Naive B cell (primary cell): ENCODE measurements at places on chromosomes 6 and 20.
A peak's percentile ranks its signal among the peaks of the same experiment; 100 is the strongest.

DNA sequence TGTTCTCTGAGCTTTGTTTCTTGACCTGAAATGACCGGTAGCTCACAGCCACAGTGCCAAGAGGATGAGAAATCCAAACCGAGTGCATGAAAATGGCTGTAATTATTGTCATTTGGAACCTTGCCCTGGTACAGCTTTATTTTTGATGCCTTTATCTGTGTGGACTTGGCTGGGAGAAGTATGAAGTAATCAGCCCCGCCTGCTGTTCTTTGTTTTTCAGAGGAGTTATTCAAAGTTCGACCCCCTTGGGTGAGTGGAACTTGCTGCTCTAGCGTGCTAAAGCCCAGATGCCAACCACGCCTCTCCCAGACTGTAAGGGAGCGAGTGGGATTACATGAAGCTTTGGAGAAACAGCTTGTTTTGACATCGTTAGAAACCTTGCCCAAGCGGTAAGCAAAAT, 48.3 kb downstream of the ECT2L start:
- no peak for DNase-seq

- DNase-seq = no peak
These were observed 1.9 kb downstream of the TAB2 start for GRCh38 chr6:149319422-149319821.

DNA sequence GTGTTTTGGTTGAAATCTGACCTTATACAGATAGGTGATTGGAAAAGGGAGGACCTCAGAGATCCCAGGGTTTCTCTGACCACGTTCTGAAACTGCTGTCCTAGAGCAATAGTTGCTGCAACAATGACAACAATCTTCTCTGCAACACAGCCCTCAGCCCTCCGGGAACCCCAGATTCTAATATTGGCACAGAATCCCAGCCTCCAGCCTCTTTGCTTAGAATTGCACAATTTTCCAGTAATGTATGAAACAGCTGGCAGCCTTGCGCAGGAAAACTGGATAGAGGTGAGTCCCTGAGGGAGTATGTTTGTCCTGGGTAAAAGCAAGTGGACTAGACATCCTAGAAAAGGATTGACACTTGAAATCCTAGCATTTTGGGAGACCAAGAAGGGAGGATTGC, 30.4 kb upstream of the PNRC1 start:
- no peak for DNase-seq

DNA sequence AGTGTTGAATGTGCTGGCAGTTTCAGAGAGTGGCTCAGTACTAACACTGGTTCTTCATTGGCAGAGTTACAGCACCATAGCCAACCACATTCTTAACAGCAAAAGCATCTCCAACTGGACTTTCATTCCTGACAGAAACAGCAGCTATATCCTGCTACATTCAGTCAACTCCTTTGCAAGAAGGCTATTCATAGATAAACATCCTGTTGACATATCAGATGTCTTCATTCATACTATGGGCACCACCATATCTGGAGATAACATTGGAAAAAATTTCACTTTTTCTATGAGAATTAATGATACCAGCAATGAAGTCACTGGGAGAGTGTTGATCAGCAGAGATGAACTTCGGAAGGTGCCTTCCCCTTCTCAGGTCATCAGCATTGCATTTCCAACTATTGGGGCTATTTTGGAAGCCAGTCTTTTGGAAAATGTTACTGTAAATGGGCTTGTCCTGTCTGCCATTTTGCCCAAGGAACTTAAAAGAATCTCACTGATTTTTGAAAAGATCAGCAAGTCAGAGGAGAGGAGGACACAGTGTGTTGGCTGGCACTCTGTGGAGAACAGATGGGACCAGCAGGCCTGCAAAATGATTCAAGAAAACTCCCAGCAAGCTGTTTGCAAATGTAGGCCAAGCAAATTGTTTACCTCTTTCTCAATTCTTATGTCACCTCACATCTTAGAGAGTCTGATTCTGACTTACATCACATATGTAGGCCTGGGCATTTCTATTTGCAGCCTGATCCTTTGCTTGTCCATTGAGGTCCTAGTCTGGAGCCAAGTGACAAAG, 17.0 kb upstream of the ADGRF4 start:
- DNase-seq = no peak

GRCh38 chr6:36827261-36828079, 11.8 kb downstream of the CPNE5 start:
- no peak for DNase-seq

- no peak for DNase-seq
These were observed 69.7 kb upstream of the PMEPA1 start for GRCh38 chr20:57779401-57780003.

DNA sequence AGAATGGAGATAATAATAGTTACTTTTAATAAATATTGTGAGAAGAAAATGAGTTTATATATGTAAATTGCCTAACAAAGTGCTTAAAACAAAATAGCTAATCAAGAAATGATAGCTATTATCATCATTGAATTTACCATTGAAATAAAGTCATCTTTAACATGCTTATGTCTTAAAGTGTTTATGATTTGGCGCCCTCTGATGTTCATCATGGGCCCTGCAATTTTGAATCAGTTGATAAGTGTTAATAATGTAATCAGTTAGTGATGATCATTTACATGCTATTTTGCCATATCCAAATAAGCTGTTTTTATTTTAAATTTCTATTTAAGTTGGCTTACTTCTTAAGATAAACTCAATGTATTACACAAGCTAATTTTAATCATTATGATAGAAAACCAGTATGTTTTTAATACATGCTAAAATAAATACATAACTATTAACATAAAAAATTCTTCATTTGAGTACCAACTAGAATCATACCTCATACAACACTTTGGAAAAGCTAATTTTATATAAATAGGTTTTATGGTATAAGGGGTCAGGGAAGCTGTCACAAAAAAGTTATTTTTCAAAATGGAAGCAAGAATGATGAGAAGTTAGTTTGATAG, 39.2 kb upstream of the TPD52L1 start:
- no peak for DNase-seq

GRCh38 chr6:10451828-10452509, 37.1 kb upstream of the TFAP2A start:
- DNase-seq = no peak

DNA sequence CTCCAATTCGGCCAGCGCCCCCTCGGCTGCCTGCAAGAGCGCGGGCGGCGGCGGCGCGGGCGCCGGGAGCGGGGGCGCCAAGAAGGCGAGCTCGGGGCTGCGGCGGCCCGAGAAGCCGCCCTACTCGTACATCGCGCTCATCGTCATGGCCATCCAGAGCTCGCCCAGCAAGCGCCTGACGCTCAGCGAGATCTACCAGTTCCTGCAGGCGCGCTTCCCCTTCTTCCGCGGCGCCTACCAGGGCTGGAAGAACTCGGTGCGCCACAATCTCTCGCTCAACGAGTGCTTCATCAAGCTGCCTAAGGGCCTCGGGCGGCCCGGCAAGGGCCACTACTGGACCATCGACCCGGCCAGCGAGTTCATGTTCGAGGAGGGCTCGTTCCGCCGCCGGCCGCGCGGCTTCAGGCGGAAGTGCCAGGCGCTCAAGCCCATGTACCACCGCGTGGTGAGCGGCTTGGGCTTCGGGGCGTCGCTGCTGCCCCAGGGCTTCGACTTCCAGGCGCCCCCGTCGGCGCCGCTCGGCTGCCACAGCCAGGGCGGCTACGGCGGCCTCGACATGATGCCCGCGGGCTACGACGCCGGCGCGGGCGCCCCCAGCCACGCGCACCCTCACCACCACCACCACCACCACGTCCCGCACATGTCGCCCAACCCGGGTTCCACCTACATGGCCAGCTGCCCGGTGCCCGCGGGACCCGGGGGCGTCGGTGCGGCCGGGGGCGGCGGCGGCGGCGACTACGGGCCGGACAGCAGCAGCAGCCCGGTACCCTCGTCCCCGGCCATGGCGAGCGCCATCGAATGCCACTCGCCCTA, 963 bp downstream of the FOXF2 start:
- DNase-seq = no peak

GRCh38 chr6:51963980-51964379, 123.4 kb downstream of the PKHD1 start:
- DNase-seq = no peak

DNA sequence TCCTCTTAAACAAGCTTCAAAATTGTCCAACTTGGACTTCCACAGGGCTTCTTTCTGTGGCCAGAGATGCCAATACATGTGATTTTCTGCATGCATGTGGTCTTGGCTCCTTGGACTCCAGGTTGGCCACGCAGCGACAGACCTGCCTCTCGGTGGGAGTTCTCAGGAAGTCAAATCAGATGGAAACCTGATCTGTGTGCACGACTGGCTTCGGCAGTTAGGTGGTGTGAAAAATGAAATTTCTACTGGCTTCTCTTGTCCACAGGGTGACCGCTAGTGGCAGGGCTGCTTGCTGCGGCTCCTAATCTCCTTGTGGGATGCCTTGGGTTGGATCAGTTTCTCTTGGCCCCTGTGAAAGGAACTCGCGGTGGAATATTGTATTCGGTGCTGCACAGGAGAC, 57.3 kb downstream of the PHACTR3 start:
- no peak for DNase-seq

DNA sequence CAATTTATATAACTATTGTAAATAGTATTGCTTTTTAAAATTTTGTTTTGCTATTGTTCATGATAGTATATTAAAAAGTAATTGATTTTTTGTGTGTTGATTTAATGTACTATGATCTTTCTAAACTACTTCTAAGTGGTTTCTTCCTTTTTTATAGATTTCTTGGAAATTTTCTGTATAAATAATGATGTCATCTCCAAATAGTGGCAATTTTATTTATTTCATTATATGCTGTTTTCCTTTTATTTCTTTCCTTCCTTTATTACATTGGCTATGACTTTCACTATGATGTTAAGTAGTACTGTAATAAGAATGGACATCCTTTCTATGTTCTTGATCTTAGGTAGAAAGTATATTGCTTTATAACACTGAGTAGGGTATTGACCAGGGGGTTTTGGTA, 451.5 kb upstream of the SPTLC3 start:
- DNase-seq = no peak

- DNase-seq = no peak
These were observed 242.3 kb downstream of the TMEM242 start for GRCh38 chr6:157080986-157081391.

DNA sequence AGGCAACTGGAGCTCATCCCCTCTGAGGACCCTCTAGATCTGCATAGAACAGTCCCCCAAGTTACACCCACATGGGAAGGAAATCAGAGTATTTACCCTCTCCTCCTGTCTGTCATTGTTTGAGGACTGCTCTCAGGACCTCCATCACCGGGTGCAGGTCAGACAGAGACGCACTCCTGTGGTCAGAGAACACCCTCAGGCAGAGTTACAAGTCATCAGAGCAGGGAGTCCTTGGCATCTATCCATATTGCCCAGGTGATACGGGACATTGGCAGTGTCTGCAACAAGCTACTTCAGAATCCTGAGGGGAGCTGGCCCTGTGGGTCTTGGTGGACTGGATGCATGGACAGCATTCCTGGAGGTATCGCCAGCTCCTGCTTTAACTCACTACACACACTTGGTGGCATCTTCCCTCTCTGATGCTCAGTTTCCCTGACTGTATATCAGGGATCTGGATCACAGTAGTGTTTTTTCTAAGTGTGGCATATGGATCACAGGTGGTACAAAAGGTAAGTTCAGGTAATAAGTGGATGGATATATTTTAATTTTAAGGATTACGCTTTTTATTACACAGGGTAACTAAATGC, 15.1 kb upstream of the ISM1 start:
- no peak for DNase-seq

GRCh38 chr6:33477864-33478263, 23.5 kb downstream of the ZBTB9 start:
- no peak for DNase-seq

GRCh38 chr6:146670161-146670560, 71.4 kb downstream of the ADGB start:
- DNase-seq = no peak

DNA sequence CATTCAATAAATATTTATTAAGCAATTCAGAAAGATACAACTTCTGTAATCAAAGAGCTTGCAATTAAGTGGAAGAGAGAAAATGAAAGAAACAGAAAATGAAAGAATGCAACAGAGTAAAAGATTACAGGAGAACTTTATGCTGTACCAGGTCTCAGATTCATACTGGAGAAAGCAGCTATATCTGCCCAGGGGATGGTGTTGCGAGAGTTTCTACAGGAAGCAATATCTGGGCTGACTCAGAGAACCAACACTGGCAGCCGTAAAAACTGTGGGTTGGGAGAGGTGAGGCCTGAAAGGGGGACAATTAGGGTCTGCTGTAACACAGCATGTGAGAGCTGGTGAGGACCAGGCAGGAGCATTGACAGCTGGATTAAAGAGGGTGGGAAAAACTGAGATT, 256.7 kb upstream of the TCF21 start:
- DNase-seq = no peak

DNA sequence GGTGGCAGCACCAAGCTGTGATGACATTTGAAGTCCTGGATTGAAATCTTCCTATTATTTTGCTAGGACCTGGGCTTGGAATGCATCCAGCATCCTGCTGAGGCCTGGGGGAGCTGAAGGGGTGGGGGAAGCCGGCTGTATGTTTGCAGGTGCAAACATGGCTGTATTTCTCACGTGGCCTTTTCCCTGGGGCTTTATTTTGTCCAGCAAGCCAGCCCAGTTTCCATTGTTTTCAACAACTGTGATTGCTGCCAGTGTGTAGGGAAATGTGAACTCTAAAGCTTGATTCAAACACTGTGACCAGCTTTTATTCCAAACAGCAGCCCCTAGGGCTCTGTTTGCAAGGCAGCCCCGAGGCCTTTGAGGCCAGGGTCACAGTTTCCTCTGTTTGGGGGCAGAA, 683.0 kb downstream of the DHX35 start:
- no peak for DNase-seq

GRCh38 chr6:149843051-149843633, 21.0 kb downstream of the LRP11 start:
- no peak for DNase-seq

DNA sequence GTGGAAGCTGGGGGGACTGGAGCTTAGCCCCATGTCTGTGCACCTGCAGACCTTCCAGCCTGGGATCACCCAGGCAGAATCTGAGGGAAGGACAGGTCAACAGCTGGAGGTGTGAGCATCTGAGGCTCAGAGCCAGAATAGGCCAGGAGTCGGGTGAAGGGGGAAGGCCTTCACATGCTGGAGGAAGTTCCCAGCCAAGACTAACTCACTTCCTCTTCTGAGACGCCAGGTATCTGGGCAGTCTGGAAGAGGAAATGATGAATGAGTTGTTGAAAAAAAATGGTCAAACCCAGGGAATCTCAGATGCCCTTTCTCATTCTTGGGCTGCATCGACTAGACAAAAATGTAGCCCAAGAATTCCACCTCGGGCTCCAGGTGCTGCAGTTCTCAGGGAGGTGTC, 73.6 kb upstream of the TIAM2 start:
- DNase-seq = no peak

- DNase-seq = no peak
These were observed 68.5 kb downstream of the FOXC1 start for GRCh38 chr6:1678201-1678600.

GRCh38 chr20:23606652-23607049, 934 bp upstream of the CST9 start:
- peak; percentile 42 for DNase-seq
